ENCODE measurements at places on chromosomes 2 and 18. TPM values are rescaled to one million over a fixed set of nuclear protein-coding genes. Genes with fewer than 3 reads are reported as not detected.
A peak's percentile ranks its signal among the peaks of the same experiment; 100 is the strongest.

Gene RFX8
- not detected for total RNA-seq

Gene STARD6
- total RNA-seq: not detected

Gene CHPF
- 90.4 TPM for total RNA-seq

Gene TMEM17
- total RNA-seq: not detected

Gene EMILIN2
- 7.0 TPM for total RNA-seq

Gene POTEI
- not detected for total RNA-seq

Gene PLA2R1
- 28.3 TPM for total RNA-seq

- DNase-seq: no peak
- H3K4me1 ChIP-seq: no peaks in the 10 kb centered on the region
- no peak overlapping the region for H3K27ac ChIP-seq
- no peaks in the 10 kb centered on the region for H3K27me3 ChIP-seq
These were observed 37.5 kb upstream of the CAB39 start for GRCh38 chr2:230674966-230675672.

DNA sequence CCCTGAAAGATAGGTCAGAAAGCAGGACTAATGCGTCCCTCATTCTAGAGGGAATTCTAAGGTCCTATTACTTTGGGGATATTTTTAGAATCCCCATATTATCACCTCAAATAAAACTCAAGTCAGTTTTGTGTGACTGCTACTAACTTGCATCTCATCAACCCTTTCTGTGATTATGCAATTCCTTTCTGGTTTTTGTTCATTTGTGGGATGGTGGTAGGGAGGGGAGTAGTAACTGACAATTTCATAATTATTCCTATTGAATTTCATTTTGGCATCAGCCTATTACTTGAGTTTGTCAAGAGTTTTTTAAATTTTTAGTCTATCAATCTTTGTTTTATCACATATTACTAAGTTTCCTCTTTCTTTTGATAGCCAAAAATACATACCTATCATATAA, 28.4 kb upstream of the TANK start:
- DNase-seq: no peak
- H3K27me3 ChIP-seq: no peaks in the 10 kb centered on the region
- no peaks in the 10 kb centered on the region for H3K36me3 ChIP-seq
- no peaks in the 10 kb centered on the region for H3K4me1 ChIP-seq
- H3K27ac ChIP-seq: no peak overlapping the region
- H3K4me3 ChIP-seq: no peak overlapping the region

DNA sequence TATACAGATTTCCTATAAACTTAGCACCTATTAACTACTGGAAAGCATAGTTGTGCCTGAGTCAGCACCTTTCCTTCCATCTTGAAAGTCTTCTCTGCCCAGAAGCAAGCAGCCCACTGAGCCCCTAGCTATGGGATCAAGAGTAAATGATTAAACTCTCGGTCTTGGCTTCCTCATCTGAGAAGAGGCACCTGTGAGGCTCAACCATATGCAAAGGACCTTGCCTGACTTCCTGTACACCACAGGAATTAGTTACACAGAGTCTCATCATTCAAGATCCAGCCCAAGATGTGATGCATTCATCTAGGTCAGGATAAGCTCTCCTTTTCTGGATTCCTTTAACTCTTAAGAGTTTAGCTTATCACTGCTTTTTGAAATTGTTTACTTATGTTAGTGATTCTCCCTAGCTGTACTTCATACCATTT, 96.0 kb downstream of the CDH2 start:
- H3K36me3 ChIP-seq: no peaks in the 10 kb centered on the region
- no peaks in the 10 kb centered on the region for H3K27me3 ChIP-seq
- H3K4me3 ChIP-seq: no peak overlapping the region
- no peak for DNase-seq
- no peak overlapping the region for H3K27ac ChIP-seq

- H3K36me3 ChIP-seq: no peaks in the 10 kb centered on the region
- H3K4me3 ChIP-seq: no peak overlapping the region
- H3K27me3 ChIP-seq: no peaks in the 10 kb centered on the region
- no peak for DNase-seq
These were observed 36.8 kb downstream of the COL4A4 start for GRCh38 chr2:227127201-227127600.

- no peak overlapping the region for H3K27ac ChIP-seq
- no peak for DNase-seq
- no peaks in the 10 kb centered on the region for H3K4me1 ChIP-seq
- H3K27me3 ChIP-seq: no peaks in the 10 kb centered on the region
- no peaks in the 10 kb centered on the region for H3K36me3 ChIP-seq
These were observed 107.1 kb upstream of the STK17B start for GRCh38 chr2:196278491-196278911.

GRCh38 chr18:12606592-12607315, 51.2 kb downstream of the SPIRE1 start:
- no peak overlapping the region for H3K4me3 ChIP-seq
- H3K27me3 ChIP-seq: no peaks in the 10 kb centered on the region
- H3K4me1 ChIP-seq: no peaks in the 10 kb centered on the region
- DNase-seq: no peak

DNA sequence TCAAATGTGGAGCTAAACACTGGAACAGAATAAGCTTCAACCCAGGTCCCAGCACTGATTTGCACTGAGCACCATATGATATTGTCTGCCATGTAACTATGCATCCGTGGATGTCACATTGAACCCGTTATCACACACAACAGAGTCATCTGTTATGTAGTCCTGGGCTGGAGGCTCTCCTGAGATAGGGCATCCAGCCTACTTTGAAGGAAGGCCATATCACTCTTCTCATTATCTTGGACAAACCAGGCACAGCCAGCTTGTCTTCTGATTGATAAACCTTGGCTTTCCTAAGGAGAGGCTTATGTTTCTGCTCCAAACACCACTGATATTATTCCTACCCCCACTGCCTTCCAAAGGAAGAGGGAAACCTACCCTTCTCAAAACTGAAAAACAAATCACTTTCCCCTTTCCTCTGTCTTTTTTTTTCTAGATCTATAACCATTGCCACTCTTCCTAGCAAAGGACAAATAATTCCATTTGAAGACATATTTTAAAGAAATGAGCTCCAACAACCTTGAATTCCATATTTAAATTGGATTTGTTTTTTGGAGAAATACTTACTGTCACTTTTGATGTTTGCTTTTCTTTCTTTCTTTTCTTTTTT, 16.4 kb downstream of the RSAD2 start:
- DNase-seq: no peak
- no peak overlapping the region for H3K4me3 ChIP-seq
- no peaks in the 10 kb centered on the region for H3K36me3 ChIP-seq

- DNase-seq: no peak
- no peaks in the 10 kb centered on the region for H3K4me1 ChIP-seq
- H3K27ac ChIP-seq: no peak overlapping the region
- no peaks in the 10 kb centered on the region for H3K36me3 ChIP-seq
- H3K27me3 ChIP-seq: no peaks in the 10 kb centered on the region
These were observed 79.6 kb upstream of the CREB1 start for GRCh38 chr2:207450186-207450585.

DNA sequence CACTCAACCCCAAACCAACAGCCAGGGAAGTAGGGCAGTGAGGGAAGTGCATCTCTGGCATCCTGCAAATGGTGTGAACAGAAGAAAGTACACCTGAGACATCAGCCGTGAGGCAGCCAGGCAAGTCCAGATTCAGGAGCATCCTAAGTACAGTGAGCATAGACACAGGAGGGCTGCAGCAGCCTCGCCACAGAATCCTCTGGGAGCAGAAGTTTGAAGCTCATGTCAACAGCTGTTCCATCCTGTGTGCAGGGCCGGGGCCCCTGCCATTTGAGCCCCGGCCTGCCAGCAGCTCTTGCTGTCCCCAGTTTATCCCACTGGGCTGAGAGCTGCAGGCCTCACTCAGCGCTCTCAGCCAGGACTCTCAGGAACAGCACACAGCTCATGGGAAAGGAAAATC, 14.5 kb downstream of the LOXHD1 start:
- H3K27ac ChIP-seq: no peak overlapping the region
- no peak for DNase-seq
- H3K36me3 ChIP-seq: no peaks in the 10 kb centered on the region
- H3K27me3 ChIP-seq: no peaks in the 10 kb centered on the region
- no peaks in the 10 kb centered on the region for H3K4me1 ChIP-seq
- no peak overlapping the region for H3K4me3 ChIP-seq

GRCh38 chr2:8505311-8505920, 176.4 kb upstream of the ID2 start:
- no peak overlapping the region for H3K4me3 ChIP-seq
- H3K27me3 ChIP-seq: no peaks in the 10 kb centered on the region
- H3K36me3 ChIP-seq: no peaks in the 10 kb centered on the region
- H3K27ac ChIP-seq: no peak overlapping the region
- no peak for DNase-seq

DNA sequence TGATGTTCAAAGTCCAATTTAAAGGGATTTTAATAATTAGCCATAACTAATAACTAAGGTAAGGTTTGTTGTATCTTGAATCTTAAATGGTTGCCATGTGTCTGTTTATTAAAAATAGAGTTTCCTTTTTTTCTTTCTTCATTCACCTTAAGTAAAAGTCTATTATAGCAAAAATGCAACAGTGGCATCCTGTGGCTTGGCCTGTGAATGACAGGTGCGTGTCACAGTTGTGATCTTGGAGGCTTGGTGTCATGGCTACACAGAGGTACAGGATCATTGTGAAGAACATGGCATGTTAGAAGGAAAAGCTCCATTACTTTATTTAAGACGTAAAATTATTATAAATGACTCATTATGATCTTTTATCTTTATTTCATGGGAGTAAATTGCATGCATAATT, 246.1 kb downstream of the BCL2 start:
- H3K27ac ChIP-seq: no peak overlapping the region
- H3K4me3 ChIP-seq: no peak overlapping the region
- H3K36me3 ChIP-seq: no peaks in the 10 kb centered on the region
- DNase-seq: peak; percentile 64
- H3K27me3 ChIP-seq: no peaks in the 10 kb centered on the region

DNA sequence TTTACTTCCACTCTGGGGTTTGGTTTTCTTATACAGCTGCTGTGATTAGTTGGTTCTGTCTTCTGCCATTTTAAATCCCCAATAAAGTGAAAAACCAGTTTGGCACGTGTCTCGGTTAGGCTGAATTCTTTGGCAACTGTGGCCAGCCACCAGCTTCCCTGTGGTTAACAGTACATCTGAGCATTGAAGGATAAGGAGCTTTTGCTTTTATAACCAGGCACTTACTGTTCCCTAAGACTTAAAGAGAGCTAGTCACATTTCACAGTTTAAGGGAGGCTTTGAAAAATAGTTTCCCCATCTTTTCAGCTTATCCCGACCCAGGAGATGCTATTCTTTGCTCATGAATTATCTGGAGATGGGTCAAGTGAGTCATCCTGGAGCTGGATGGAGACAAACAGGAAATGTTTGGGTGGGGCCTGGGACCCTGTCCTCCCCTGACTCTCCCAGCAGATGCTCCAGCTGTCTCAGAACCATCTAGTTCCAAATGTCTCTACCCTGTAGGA, 57.3 kb upstream of the EML6 start:
- H3K4me1 ChIP-seq: peaks cover 4% of the 10 kb centered on the region
- H3K4me3 ChIP-seq: no peak overlapping the region
- H3K27ac ChIP-seq: peak overlapping the region; percentile 65
- no peak for DNase-seq

- no peak overlapping the region for H3K27ac ChIP-seq
- H3K27me3 ChIP-seq: no peaks in the 10 kb centered on the region
- no peaks in the 10 kb centered on the region for H3K4me1 ChIP-seq
These were observed 309.7 kb downstream of the GULP1 start for GRCh38 chr2:188601391-188601790.

DNA sequence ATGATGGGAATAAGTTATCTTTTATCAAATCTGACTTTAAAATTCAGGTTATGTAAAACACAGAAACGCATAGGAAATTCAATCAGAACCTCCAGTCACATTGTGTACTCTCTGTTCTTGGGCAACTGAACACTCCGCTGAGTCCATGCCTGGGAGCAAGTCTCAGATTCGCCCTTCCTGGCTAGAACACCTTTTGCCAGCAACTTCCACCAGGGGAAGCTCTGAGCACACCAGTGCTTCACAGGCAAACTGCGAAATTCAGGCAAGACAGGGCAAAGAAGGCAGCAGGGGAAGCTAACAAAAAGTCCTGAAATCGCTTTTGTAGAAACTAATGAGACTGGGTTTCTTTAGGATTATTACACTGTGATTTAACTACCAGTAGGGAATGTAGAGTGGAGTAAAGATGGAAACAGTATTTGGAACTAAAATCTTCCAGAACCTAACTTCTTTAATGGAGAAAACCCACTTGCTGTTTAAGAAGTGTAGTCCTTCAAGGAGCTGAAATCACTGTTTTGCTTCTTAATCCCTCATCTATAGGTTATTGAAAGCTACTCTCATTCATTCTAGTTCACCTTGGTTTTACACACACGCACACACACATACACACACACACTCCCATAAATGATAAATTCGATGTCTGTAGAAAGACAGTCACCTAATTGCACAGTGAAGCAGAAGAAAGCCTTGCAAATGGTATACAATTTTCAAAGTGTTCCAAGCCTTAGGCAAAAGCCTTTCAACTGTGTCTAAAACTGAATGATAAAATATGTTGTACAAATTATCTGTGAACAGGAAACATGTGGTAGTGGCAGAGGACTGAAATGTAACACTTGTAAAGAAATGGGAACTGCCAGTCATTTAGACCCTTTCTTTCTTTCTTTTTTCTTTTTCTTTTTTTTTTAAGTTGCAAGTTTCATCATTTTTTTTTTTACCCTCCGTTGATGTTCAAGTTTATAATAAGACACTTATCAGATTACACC, 214.5 kb downstream of the TMEM182 start:
- H3K27ac ChIP-seq: no peak overlapping the region
- no peaks in the 10 kb centered on the region for H3K36me3 ChIP-seq
- no peaks in the 10 kb centered on the region for H3K4me1 ChIP-seq
- H3K4me3 ChIP-seq: no peak overlapping the region
- DNase-seq: no peak
- H3K27me3 ChIP-seq: no peaks in the 10 kb centered on the region

- no peak for DNase-seq
- peaks cover 4% of the 10 kb centered on the region for H3K27me3 ChIP-seq
- H3K4me3 ChIP-seq: no peak overlapping the region
- no peaks in the 10 kb centered on the region for H3K36me3 ChIP-seq
- no peaks in the 10 kb centered on the region for H3K4me1 ChIP-seq
These were observed 233.7 kb downstream of the METTL4 start for GRCh38 chr18:2337552-2338141.

DNA sequence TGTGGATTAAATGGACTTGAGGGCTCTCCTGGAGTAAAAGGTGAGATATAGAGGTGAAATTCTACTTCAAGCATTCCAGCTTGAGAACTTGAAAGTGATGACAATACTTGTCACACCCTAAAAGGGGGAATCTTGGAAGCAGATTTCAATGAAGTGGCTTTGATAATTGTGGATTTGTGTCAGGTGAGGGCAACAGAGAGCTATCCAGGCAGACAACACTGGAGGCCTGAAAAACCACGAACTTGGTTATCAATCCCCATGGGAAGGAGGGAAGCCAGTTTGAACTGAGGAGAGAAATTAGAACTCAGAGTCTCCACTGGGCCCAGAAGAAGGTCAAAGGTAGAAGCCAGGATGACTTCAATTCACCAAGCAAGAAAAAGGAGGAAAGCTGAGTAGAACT, 263.9 kb downstream of the FIGN start:
- H3K27ac ChIP-seq: no peak overlapping the region
- no peak for DNase-seq
- H3K27me3 ChIP-seq: no peaks in the 10 kb centered on the region
- H3K36me3 ChIP-seq: no peaks in the 10 kb centered on the region
- H3K4me3 ChIP-seq: no peak overlapping the region
- H3K4me1 ChIP-seq: no peaks in the 10 kb centered on the region

- H3K27me3 ChIP-seq: no peaks in the 10 kb centered on the region
- H3K4me3 ChIP-seq: no peak overlapping the region
- no peaks in the 10 kb centered on the region for H3K4me1 ChIP-seq
- no peak overlapping the region for H3K27ac ChIP-seq
These were observed 431.3 kb downstream of the CMPK2 start for GRCh38 chr2:6434438-6434837.

GRCh38 chr2:198017068-198017467, 212.7 kb downstream of the PLCL1 start:
- H3K27me3 ChIP-seq: no peaks in the 10 kb centered on the region
- H3K36me3 ChIP-seq: no peaks in the 10 kb centered on the region
- DNase-seq: no peak
- no peaks in the 10 kb centered on the region for H3K4me1 ChIP-seq
- no peak overlapping the region for H3K4me3 ChIP-seq
